ENCODE measurements at places on chromosomes 6 and 20.

DNA sequence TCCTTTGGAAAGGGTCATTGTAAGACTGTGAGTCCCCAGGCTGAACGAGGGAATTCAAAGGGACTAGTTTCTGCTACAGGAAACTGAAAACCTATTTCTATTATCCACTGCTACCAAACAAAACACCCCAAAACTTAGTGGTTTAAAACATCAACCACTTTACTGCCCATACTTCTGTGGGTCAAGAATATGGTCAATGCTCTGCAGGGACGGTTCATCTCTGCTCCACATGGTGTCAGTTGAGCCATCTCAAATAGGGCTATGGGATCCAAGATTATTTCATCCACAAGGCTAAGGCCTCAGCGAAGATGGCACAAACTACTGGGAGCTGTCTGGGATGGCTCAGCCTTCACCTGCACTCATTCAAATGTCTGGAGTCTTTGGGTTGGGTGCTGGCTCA, 65.5 kb downstream of the DZANK1 start:
- DNase-seq, result no peak

DNA sequence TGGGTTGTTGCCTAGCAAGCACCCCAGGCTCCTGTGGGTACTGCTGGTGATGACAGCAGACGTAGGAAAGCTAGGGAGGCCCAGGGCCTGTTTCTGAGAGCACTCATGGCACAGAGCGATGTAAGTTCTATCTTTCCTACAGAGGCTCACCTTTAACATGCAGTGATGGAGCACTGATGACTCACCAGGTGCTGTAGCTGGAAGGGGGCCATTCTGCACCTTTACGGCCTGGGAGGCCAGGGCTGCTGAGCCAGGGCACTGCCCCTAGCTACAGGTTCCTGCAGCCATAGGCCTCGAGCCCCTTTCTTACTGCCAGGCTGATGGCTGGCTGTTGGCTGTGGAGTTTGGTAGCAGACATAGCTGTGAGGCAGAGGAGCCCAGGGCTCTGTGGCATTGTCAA, 31.1 kb upstream of the GPR6 start:
- DNase-seq, result no peak

- DNase-seq, result peak; percentile 43
These were observed 15.8 kb downstream of the AARS2 start for GRCh38 chr6:44297063-44298038.

DNA sequence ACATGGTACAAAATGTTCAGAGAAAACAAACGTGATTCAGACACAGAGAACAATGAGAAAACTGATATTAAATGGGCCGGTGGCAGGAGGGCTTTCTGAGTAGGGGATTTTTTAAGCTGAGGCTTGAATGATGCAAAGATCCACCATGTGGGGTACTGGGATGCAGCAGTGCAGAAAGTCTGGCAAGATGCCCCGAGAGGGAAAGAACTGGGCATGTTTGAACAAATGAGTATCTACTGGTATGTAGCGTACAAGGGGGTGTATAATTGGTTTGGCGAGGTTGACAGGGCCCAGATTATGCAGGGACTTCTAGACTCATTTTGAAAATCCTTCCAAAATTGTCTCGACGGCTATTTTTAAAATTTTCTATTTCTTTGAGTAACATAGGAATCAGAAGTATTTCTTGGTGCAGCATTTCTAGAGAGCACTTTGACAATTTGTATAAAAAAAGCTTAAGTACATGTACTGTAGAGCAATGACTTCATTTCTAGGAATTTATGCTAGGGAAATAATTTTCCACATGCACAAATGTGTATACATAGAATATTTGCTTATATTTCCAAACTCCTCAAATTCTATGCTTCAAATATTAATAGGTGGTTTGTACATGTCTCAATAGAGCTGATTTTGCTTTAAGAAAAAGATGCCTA, 119.6 kb upstream of the DOK5 start:
- DNase-seq, result no peak

All from suppressor macrophage (primary cell).